Ascending aorta (tissue), 2 donors: ENCODE measurements at places on chromosomes 11 and 22.

GRCh38 chr22:49568751-49569285 lies 258.9 kb downstream of the BRD1 start:
- no peak for DNase-seq

GRCh38 chr11:68064926-68065325 lies 26.1 kb downstream of the TCIRG1 start:
- no peak for DNase-seq

DNA sequence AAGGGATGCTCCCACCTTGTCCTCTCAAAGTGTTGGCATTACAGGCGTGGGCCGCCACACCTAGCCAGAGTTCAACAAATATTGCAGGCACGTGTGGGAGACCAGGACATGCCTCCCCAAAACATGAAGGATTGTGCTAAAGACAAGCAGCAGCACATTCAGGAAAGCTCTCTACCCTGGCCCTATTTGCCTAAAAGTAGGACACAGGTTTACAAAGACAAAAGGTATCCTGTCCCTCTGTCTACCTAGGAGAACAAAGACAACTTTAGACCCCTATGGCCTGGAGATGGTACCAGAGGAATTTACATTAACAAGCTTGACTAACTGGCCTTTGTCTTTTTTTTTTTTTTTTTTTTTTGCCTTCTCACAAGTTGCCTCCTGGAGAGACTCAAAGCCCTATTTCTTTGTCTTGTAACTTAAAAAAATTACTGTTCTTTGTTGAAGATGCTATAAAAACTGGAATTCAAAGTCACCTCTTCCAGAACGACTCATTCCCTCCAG lies 859 bp upstream of the ACCS start:
- DNase-seq, result no peak

- no peak for DNase-seq
These were observed 787.4 kb downstream of the TBC1D22A start for GRCh38 chr22:47549741-47550340.

DNA sequence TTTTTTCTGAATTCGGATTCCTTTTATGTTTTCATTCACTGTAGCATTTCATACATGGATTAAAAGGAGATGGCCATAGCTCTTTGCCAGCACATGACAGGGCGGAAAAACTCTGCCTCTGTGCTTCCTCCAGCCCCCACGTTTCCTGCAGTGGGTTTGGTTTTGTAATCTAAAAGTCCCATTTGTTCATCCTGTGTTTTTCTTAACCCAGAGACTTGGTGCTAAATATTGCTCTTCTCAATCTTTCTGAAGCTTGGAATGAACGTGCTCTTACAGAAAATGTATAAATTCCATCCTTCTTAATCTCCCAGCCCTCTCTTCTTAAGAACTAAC lies 89.9 kb downstream of the PPP6R3 start:
- DNase-seq, result no peak

DNA sequence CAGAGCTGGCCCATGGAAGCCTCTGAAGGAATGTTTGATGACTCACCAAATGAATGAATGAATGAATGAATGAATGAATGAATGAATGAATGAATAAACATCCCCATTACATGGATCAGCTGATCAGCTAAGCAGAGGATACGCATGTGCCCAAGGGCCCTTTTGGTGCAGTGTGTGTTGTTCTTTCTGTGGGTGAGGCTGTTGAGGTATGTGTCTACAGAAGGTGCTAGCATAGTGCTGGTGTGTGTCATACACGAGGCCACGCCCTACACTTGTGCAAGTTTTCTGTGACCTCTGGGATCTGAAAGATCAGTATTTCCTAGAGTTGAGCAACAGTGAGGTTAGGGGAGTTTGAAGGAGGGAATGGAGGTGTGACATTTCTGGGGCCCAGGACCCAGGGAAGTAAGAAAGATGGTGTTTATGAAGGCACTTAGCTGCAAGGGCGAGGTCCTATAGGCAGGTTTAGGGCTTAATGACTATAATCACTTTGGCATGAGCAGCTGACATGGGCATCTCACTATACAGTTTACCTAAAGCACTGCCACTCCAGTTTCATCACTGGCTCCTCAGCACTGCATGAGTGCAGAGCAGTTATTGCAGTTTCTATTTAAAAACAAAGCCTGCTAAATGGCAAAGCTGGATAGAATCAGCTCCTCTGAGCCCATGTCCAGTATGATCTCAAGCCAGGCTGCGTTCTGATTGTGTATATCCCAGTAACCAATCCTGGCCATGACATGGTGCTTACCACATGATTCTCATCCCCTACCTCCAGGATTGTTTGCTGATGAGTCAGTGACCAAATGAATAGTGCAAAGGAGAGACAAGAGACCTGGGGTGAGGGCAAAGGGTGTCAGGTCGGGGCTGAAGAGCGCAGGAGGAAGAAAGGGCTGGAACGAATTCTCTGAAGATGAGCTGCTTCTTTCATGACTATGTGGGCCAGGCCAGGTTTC lies 36.4 kb upstream of the E2F8 start:
- no peak for DNase-seq

DNA sequence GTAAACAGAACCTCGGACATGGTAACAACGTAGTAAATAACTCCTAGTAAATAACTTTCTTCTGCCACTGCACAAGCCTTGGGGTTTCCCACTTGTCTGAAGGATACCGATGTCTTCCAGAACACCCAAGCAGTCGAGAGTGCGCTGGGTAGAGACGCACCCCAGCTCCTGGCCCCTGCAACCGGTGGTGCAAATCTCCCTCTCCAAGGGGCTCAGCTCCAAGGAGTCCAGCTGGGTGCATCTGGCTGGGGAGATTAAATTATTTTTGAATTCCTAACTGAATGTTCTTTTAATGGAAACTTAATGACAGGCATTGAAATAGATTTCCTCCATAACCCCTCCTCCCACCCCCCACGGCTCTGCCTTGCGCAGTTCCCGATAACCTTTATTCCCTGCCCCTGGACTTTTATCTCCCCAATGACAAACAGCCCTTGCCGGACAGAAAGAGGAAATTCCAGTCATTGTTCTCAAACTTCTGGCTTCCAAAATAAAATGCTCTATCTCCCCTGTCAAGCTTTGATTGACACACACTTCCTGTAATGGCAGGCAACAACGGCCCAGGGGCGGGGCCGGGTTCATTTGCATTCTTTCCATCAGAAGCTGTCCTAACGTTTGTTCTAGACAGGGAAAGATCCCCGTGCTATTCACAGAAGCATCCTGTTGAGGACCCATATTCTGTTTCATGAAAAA lies 31.2 kb downstream of the KCNJ1 start:
- DNase-seq, result no peak

DNA sequence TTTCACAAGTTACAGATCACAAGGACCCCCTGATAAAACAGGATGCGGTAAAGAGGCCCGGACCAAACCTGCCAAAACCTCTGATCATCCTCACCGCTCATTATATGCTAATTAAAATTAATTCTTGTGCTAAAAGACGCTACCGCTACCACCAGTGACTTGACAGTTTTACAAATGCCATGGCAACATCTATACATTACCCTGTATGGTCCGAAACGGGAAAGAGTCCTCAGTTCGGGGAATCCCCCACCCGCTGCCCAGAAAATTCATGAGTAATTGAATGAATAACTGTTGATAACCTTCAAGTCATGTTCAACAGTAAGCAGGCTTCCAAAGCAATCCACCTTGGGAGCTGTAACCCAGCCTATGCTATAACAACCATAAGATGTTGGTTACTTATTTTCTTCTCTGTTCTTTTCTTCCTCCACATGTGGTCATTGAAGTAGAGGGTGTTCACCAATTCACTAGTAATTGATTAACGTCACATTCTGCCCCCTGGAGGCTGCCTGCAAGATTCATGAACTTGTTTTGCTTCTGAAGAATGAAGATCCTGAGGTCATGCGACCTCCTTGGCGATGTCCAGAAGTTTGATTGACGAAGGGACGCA lies 20.6 kb downstream of the APOBEC3H start:
- DNase-seq, result no peak

DNA sequence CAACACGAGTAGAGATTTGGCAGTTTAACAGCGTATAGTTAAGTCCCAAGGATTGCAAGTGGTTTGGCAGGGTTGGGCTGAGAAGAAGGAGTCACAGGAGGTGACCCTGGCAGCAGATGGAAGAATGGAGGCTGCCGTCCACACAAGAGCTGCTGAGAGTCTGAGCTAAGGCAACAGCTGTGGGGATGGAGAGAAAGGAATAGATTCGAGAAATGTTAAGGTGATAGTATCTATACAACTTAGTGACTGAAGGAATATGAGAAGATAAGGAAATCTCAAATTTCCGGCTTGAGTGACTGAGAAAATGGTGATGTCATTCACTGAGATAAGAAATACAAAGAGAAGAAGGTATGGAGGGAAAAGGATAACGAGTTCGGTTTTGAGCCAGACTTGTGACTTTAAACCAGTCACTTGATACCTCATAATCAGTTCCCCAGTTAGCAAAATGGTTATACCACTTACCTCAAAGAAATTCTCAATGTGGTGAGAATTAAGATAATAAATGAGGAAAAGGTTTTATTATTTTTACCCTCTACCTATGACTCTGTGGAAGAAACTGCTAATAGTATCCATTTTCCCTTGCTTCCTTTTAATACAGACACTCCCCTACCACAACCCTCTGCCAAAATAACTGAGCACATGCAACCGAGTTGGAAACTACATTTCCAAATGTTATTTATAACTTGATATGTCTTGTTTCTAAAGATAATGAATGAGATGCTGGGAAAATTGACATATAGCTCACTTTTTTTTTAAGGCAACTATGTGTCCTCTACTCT lies 30.7 kb downstream of the FAM168A start:
- DNase-seq, result no peak

DNA sequence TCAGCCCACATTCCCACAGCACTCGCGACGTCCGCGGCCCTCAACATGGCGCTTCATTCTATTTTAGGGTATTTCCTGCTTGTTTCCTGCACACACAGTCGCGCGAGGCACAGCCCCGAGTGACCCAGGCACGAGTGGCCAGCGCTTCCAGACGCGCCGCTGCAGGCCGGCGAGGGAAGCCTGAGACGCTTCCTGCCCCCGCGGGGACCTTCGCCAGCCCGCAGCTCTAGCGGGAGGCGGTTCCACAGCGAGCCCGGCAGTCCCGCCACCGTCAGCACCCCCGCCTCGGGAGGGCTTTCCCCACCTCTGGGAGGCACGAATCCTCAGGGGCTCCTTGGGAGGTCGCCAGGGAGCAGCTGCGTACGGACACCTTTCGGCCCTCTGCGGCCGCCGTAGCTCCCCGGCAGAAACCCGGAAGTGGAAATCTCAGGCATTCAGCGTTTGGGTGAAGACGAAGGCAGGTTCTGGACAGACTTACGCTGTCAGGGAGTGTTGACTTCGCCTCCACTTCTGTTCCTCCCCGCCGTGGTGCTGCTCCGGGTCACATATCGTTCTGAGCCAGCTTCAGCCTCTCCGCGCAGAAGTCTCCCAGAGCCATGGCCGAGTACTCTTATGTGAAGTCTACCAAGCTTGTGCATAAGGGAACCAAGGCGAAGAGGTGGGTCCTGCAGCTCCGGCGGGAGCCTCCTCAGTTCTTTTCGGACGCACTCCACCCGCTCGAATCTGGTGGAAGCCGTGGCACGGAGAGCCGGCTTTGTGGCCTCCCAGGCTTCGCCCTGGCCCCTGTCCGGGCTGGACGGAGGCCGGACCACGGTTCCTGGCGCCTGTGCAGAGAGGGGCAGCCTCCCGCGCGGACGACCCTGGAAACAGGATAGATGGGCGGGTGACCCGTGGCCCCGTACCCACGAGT lies 2925.9 kb upstream of the OR11H1 start:
- no peak for DNase-seq

- no peak for DNase-seq
These were observed 143.7 kb downstream of the TYR start for GRCh38 chr11:89321401-89321800.

GRCh38 chr11:66529069-66529468 lies 16.8 kb downstream of the ZDHHC24 start:
- DNase-seq, result no peak

- DNase-seq, result no peak
These were observed 114.9 kb upstream of the TMEM45B start for GRCh38 chr11:129700701-129701100.

- no peak for DNase-seq
These were observed 39.6 kb downstream of the DIXDC1 start for GRCh38 chr11:111976767-111977145.

- DNase-seq, result peak; percentile 39
These were observed 278.2 kb downstream of the BRD1 start for GRCh38 chr22:49549256-49550140.

DNA sequence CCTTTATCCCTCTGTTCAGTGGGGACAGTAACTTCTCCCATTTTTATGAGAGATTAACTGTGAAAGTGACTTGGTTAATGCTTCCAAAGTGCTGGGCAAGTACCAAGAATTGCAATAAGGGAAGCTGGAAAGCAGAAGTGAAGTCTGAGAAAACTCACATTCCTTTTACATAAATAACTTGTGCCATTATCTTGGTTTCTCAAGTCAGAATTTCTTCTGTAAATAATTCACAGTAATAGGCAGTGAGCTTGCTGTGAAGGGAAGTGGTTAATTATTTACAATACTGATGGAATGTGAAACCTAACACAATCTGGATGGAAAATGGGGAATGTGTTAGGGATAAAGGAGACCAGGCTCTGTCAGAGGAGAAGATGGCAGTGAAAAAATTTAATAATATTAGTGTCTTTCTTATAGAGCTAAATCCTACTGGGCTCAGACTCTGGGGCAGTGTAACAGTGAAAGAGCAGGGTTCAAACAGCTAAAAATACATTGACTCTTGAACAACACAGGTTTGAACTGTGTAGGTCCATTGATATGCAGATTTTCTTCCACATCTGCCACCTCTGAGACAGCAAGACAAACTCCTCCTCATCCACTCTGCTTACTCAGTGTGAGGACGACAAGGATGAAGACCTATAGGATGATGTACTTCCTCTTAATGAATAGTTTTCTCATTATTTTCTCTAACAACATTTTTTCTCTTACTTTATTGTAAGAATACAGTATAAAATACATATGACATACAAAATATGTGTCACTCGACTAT lies 251.5 kb upstream of the ISX start:
- no peak for DNase-seq

DNA sequence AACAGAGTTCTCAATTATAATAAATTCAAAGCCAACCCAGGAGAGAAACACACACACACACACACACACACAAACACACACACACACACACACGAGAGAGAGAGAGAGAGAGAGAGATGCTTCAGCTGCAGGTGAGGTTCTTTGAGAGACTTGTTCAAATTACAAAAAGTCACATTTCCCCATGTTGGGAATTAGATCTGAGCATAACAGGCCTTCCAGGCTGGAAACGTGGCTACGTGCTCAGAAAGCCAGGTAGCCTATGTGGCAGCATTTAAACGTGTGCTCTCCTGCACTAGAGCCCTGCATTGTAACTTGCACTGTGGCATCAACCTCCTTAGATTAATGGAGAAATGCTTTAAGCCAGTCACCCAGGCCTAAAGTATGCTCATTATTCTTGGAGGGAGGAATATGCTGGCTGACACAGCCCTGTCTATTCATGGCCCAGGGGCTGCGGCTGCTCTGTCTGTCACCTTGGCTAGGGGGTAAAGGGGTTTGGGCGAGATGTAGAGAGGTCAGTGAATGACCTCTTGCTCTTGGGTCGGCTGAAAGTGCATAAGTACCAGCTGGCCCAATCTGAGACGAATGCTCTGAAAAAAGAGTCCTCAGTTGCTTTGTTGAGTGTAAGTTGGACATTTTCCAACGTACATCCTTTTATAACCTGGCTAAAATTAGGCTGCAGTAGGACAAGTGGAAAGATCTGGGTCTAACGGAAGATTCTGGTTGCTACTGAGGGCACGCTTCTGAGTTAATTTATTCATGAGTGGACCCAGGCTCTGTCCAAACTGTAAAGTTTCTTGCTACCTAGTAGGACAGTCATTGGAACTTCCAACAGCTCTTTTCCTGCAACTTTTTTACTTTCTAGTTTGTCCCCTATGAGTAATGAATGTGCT lies 171.1 kb upstream of the SEZ6L start:
- no peak for DNase-seq

- peak; percentile 33 for DNase-seq
These were observed 1493.7 kb downstream of the TBC1D22A start for GRCh38 chr22:48256041-48256739.

GRCh38 chr11:86802601-86803051 lies 2.3 kb downstream of the PRSS23 start:
- DNase-seq, result no peak
